ENCODE measurements at places on chromosomes 1 and 21. TPM values are rescaled to one million over a fixed set of nuclear protein-coding genes. Genes with fewer than 3 reads are reported as not detected.

DNA sequence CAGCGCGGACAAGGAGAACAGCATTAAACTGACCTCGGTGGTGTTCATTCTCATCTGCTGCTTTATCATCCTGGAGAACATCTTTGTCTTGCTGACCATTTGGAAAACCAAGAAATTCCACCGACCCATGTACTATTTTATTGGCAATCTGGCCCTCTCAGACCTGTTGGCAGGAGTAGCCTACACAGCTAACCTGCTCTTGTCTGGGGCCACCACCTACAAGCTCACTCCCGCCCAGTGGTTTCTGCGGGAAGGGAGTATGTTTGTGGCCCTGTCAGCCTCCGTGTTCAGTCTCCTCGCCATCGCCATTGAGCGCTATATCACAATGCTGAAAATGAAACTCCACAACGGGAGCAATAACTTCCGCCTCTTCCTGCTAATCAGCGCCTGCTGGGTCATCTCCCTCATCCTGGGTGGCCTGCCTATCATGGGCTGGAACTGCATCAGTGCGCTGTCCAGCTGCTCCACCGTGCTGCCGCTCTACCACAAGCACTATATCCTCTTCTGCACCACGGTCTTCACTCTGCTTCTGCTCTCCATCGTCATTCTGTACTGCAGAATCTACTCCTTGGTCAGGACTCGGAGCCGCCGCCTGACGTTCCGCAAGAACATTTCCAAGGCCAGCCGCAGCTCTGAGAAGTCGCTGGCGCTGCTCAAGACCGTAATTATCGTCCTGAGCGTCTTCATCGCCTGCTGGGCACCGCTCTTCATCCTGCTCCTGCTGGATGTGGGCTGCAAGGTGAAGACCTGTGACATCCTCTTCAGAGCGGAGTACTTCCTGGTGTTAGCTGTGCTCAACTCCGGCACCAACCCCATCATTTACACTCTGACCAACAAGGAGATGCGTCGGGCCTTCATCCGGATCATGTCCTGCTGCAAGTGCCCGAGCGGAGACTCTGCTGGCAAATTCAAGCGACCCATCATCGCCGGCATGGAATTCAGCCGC lies 2.5 kb downstream of the S1PR1 start:
- peak; percentile 68 for DNase-seq

DNA sequence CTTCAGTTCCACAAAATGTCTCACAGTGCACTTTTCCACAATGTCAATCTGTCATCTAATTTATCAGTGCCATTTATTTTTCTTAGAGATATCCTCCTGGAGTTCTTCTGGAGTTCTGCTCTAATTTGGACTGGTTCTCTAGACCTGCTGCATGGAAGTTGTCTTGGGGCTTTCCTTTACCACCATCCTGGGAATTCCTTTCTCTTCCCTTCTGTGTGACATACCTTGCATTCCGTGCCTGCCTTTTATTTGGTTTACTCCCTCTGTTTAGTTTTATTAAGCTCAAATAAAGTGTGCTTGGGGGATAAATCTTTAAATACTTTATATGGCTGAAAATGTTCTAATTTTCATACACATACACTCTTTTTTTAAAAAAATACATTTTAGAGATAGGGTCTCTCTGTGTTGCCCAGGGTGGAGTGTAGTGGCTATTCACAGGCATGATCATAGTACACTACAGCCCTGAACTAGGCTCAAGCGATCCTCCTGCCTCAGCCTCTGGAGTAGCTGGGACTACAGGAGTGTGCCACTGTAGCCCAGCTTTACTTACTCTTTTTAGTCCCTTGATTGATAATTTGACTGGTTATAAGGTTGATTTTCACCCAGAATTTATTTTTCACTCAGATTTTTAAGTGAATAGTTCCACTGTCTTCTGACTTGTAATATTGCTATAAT lies 14.4 kb downstream of the MTF2 start:
- no peak for DNase-seq

GRCh38 chr1:234899041-234899729 lies 229.5 kb downstream of the TOMM20 start:
- DNase-seq = peak; percentile 49

GRCh38 chr1:29414086-29414485 lies 177.8 kb downstream of the PTPRU start:
- DNase-seq = no peak

- no peak for DNase-seq
Measured at GRCh38 chr1:111204983-111205713, 4.7 kb upstream of the DENND2D start.

DNA sequence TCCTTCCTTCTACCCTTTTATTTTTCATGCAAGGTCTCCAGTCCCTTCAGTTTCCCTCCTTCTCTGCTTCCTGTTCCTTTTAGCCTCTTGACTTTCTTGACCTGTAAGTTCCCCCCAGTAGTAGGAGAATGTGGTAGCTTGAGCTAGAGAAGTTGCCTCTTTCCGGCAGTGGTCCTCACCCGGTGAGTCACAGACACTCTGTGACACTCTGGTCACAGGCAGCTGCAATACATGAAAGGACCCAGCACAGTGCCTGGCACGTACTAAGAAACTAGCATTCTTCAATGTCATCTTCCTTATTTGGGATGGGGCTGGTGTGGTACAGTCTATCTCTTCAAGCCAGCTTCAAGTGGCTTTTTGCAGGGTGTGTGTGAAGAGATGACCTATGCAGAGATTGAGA lies 16.0 kb downstream of the PFKFB2 start:
- DNase-seq = no peak

- no peak for DNase-seq
Measured at GRCh38 chr1:221925947-221926346, 184.1 kb upstream of the DUSP10 start.

GRCh38 chr1:211830328-211831142 lies at the start of gene LPGAT1:
TSS of gene LPGAT1 (minus strand) at chr1:211830763. CDS start at chr1:211829296, 1,467 bp downstream.
- peak; percentile 58 for DNase-seq

GRCh38 chr1:46587069-46587468 lies 17.0 kb downstream of the MKNK1 start:
- DNase-seq = no peak

DNA sequence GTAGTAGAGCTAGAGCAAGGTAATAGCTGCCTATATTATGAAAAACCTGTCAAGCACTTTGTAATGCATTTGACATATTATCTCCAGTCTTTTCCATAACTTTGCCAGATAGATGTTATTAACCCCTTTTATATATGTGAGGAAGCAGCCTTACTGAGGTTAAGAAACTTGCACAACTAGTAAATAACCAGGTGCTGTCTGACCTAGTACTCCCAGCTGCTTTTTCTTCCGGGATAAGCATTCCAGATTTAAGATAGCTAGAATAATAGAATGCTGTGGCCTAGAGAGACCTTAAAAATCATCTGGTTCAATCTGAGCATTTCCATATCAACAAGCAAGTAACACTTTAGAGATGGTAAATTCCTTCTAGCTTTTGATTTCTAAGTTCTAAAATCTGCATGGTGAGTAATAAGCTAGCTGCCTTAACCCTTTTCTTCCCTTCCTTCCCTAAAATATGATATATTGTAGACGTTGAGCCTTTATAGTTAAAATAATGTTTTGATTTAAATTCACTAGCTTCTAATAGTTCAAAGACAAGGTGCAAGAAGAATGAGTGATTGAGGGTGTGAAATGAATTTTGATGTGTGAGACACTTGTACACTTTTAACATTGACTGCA lies 1.8 kb downstream of the SH3GLB1 start:
- peak; percentile 44 for DNase-seq

- no peak for DNase-seq
Measured at GRCh38 chr1:113901191-113901590, 3.4 kb downstream of the AP4B1 start.

GRCh38 chr1:5751163-5751540 lies 241.1 kb downstream of the NPHP4 start:
- DNase-seq = no peak

- DNase-seq = peak; percentile 41
Measured at GRCh38 chr1:201126832-201127754, at the start of gene ASCL5. TSS of gene ASCL5 (minus strand) at chr1:201127184. CDS start at chr1:201115372, 11,812 bp downstream.

- DNase-seq = peak; percentile 84
Measured at GRCh38 chr1:203672346-203672745, 45.7 kb downstream of the ATP2B4 start.

GRCh38 chr1:66434096-66434495 lies 99.9 kb upstream of the SGIP1 start:
- no peak for DNase-seq

GRCh38 chr1:155649676-155650075 lies 38.9 kb downstream of the YY1AP1 start:
- no peak for DNase-seq

DNA sequence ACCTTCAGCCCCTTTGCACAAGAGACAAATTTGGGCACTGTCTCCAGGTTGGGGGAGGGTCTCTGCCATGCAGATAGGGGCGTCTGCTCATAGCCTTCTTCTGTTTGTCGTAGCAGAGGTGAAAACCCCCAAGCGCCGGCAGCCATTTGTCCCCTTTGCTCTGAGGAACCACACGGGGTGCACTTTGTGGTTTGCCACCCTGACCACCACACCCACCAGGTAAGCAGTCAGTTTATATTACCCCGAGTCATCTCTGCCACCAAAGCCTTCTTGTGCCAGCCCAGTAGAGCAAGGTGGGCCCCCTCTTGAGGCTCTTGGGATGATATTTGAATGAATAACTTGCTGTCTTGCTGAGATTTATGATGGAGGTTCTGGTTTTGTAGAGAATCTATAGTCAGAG lies 111.8 kb downstream of the VPS13D start:
- no peak for DNase-seq

GRCh38 chr1:59484096-59484495 lies 187.2 kb downstream of the FGGY start:
- peak; percentile 79 for DNase-seq

DNA sequence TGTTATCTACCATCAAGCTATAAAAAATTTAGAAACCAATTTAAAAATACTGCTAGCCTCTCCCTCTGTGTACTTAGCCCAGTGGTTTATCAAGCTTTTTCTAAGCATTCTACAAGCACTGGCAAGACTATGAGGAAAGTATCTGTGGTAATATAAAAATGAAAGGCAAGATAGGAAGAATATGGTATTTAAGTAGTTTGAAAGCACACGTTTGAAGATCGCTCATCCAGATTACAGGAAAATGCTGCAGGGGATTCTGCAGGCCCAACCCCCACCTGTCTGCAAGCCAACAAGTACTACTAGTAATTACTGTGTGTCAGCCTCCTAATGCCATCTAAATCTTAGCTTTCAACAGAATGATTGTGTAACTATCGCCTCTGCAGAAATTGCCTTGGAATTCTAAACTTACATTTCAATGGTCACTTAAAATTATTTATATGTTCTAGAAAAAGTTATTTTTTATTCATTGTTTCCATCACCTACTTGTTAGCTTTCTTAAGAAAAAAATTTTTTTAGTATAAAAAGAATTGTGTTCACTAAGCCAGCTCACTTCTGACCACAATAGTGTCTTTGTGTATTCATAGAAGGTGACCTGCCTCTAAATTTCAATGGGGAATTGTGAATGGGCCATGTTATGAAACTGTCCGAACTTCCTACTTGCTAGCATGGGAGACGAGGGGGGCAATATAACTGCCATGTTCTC lies 8.5 kb downstream of the ERRFI1 start:
- DNase-seq = no peak

GRCh38 chr1:246805135-246805716 lies 81.0 kb downstream of the SCCPDH start:
- DNase-seq = no peak

- DNase-seq = no peak
Measured at GRCh38 chr1:224640018-224640417, 23.9 kb downstream of the CNIH3 start.

GRCh38 chr1:3031401-3032221 lies 10.3 kb downstream of the ACTRT2 start:
- DNase-seq = no peak

- DNase-seq = no peak
Measured at GRCh38 chr1:13703558-13704490, 3.8 kb downstream of the PRDM2 start.

DNA sequence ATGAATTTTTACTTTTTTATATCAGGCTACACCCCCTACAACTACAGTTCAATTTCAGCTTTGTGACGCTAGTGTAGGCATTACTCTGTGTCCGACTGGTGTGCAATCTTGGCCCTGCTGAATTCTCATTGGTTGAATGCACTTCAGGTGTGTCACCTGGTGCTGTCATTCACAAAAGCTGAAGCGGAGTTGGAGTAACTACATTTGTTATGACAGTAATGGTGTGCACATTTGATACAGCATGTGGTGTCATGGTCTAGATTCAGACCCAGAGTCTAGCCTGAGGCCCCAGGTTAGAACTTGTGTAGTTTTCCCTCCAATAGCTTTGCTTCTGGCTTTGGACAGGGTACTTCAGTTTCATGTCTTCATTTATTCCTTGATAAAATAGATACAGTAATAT lies 88.7 kb downstream of the C1orf94 start:
- DNase-seq = no peak

DNA sequence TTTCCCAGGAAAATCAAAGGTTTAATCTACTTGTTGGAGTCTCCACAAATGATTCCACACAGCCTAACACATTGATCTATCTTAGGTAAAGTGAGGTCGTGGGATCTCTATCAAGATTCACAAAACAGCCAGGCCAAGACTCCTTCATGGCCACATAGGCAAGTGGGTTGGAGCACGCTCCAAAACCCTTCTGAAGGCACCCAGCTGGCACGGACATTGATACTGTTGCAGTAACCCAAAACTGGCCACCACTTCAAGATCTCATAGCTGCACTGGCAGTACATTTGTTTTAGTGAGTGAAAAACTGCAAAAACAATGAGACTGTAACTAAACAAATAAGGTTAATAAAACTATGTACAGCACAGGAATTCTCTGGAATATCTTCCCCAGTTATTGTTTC lies 61.9 kb downstream of the COLGALT2 start:
- DNase-seq = no peak

- no peak for DNase-seq
Measured at GRCh38 chr1:41611932-41612450, 127.5 kb upstream of the EDN2 start.

DNA sequence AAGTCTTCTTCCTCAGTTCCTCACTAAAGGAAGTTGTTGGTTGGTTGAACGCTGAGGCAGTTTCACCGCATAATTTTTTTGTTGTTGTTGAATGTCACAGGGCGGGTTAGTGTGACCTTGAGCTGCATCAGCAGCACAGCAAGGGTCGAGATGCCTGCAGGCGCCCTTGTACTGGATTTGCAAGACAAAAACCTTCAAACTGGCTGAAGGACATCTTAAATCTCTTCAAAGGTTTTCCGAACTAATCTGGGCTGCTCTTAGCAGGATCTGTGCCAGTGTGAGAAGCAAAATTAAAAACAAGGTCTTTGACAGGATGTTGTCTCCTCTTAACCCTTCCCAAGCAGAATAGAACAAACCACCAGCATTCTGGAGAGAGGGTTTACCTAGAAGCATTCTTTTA lies 59.4 kb downstream of the NRIP1 start:
- peak; percentile 22 for DNase-seq

DPH5 gene
- total RNA-seq = 31.3 TPM

CYP4X1 gene
- 3.7 TPM for total RNA-seq

PLEKHG5 gene
- total RNA-seq = 68.3 TPM

OR10R2 gene
- not detected for total RNA-seq

GABRD gene
- total RNA-seq = not detected

SPRR2G gene
- not detected for total RNA-seq

CD34 gene
- 174 TPM for total RNA-seq

PTPRU gene
- total RNA-seq = 2.6 TPM

U2AF1 gene
- 49.5 TPM for total RNA-seq

HEYL gene
- total RNA-seq = not detected

FAM131C gene
- 0.44 TPM for total RNA-seq

SLC2A5 gene
- total RNA-seq = not detected

ETV3L gene
- not detected for total RNA-seq

GOLT1A gene
- total RNA-seq = not detected

NOS1AP gene
- total RNA-seq = 5.4 TPM

CD101 gene
- total RNA-seq = 0.97 TPM

DEPDC1 gene
- 30.4 TPM for total RNA-seq

PTAFR gene
- total RNA-seq = 0.18 TPM

PCBP3 gene
- 0.39 TPM for total RNA-seq
